NCI-H510A treated with DMSO at 0.1 percent for 48 hours (cell line): ENCODE measurements at places on chromosomes 7 and 10.

DNA sequence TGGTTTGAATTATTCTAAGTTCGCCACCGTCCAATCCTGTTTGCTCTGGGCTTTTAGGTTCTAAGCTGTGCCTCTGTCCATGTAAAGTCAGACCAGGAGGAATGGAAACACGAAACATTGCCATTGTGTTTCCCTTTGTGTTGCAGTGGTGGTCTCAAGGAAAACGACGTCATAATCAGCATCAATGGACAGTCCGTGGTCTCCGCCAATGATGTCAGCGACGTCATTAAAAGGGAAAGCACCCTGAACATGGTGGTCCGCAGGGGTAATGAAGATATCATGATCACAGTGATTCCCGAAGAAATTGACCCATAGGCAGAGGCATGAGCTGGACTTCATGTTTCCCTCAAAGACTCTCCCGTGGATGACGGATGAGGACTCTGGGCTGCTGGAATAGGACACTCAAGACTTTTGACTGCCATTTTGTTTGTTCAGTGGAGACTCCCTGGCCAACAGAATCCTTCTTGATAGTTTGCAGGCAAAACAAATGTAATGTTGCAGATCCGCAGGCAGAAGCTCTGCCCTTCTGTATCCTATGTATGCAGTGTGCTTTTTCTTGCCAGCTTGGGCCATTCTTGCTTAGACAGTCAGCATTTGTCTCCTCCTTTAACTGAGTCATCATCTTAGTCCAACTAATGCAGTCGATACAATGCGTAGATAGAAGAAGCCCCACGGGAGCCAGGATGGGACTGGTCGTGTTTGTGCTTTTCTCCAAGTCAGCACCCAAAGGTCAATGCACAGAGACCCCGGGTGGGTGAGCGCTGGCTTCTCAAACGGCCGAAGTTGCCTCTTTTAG lies 46.3 kb upstream of the DMBT1 start:
- no peak for DNase-seq

DNA sequence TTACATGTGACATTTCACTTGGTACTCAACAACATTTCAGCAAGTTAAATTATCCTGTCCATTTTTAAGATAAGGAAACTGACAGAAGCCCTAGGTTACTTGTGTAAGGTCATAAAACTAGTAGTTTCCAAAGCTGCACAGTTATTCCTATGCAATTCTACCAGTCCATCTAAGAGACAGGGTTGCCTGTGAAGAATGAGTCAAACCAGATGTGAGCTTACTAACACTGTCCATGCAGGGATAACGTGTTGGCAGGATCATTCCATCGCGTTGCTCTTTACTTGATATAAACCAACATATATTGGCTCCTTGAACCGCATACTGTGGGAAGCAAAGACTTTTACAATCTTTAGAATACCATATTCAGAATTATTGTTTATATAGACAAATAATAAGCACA lies 280.9 kb upstream of the HGF start:
- DNase-seq = no peak

DNA sequence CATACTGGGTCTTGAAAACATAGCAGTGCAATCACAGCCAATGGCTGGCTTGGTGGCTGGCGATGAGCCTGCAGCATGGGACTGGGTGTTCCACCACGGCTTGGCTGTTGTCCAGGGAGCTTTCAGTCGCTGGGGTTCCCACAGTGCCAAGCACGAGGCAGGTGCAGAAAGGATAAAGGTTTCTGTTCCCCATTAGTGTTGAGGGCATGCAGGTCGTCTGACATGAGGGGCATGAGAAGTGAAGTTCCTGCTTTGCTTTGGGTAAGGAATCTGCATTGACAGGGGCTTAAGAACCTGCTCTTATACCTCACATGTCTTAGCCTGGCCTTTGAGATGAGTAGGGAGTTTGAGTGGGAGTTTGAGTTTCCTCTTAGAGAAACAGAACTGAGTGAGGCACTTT lies 9.0 kb upstream of the CFTR start:
- no peak for DNase-seq

DNA sequence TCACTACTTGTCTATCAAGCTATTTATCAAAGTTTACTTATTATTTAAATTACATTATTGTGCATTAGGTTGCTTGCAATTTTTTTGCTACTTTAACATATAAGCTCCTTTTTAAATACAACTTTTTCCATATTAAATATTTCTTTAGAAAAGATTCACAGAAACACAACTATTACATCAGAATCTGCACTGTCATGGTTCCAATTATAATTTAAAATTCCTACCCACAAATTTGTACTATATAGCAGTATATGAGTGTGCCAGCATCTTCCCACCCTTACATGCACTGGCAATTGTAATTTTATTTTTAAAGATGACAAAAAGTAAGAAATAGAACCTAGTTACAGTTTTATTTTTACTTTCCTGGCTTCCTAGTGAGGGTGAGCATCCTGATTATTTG lies 15.8 kb downstream of the MINDY3 start:
- no peak for DNase-seq

GRCh38 chr10:60388709-60389301 lies 870 bp downstream of the ANK3 start:
- DNase-seq = no peak

DNA sequence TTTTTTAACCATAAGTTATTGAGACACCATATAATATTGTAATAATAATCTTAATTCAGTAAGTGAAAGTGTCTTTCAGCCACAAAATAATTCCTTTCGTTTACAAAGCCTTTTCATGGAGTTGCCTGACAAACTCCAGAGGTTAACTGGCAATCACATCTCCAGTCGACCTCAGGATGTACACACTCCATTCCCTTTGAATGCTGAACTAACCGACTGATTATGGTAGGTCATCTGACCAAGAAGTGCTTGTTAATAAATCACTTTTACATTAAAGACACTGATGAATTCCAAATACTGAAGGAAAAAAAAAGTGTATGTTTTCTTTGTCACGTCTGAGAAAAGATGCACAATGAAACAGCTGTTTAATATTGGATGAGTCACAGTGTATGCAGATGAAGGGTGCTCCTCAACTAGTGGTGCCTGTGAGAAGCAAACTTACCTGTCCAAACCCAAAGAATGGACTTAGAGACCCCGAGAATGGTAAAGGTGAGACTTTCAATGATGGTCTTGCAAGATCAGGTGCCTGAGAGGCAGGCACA lies 348.1 kb upstream of the VWC2 start:
- no peak for DNase-seq

DNA sequence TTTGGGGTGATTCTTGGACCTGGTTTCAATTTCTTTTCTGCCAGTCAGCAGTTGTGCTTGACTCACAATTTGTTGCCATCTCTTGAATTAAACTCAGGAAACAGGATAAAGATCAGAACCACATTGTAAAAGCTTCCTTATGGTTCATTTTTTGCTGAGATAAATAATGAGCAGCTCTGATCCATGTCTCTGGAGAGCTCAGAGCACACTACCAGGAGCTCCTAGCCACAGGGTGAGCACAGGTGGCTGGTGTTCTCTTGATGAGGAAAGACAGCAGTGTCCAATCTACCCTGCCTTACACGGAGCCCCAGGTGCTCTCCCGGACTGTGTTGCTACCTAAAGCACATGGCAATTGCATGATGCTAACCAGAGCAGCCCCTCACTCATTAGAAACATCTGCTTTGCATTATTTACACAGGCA lies 17.2 kb upstream of the FAM170B start:
- no peak for DNase-seq
